ENCODE measurements at places on chromosomes 11 and 22.

- DNase-seq = no peak
Measured at GRCh38 chr22:46964773-46965550, 202.5 kb downstream of the TBC1D22A start.

GRCh38 chr11:2725368-2726300, 25.8 kb upstream of the KCNQ1OT1 start:
- DNase-seq = no peak

DNA sequence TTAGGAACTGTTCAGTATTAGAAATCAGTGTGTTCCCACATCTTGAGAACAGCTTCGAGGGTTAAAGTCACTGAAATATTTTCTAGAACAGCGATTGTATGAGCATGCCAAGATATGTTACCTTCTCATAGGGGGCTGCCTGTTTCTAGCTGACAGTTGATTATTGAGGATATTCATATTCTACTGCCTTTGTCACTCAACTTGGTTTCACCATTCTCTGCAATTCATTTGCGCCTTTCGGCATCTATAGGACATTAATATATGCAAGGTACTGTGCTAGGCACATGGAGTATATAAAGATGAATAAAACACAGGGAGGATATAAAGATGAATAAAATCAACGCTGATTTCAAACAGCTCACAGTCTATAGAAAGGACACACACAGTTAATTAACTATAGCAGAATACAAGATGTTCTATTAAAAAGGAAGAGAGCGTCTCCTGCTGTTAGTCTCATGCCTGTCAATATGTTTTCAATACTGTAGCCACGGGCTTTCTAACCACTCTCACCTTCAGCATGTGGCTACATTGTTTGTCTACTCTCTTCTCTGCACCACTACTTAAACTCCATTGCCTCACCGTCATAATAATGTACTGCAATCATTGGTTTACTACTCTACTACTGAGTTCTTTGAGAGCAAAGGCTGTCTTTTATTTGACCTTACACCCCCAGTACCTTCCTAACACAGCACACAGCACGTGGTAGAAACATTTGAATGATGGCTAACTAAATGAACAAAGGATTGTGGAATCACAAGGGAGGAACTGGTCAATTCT, 81.9 kb downstream of the RAB30 start:
- DNase-seq = no peak

GRCh38 chr11:32316232-32316631, 119.1 kb downstream of the WT1 start:
- no peak for DNase-seq

DNA sequence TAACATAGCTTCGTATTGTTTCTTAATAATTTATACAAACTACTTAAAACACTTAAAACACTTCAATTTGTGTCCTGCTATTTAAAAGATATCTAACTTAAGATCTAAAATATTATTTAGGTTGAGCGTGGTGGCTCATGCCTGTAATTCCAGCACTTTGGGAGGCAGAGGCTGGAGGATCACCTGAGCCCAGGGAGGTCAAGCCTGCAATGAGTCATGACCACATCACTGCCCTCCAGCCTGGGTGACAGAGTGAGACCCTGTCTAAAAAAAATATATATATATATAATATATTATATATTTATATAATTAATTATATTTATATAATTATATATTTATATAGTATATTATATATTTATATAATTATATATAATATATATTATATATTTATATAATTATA, 4.2 kb upstream of the CTR9 start:
- no peak for DNase-seq

DNA sequence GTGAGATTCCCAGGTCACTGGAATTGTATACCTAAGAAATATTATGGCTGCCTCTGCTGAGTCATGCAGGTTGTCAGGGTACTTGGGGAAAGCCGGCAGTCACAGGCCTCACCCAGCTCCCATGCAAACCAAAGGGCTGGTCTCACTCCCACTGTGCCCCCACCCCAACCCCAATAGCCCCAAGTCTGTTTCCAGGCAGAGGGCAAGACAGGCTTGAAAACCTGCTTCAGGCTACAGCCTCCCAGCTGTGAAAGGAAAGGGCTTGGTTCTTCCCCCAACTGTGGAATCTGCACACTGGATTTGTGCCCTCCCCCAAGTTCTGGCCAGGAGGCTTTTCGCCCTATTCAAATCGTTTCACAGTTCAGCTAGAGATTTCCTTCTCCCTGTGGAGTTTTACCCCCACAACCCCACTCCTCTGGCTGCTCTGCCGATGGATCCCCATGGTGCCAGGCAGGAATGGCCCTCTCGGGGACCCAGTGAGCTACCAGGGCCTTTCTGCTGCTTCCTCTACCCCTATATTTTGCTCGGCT, 37.0 kb upstream of the ABTB2 start:
- DNase-seq = no peak

- no peak for DNase-seq
Measured at GRCh38 chr11:6979365-6979764, 40.8 kb downstream of the ZNF214 start.

GRCh38 chr22:41557401-41558240, 3.2 kb upstream of the CSDC2 start:
- peak; percentile 59 for DNase-seq

- no peak for DNase-seq
Measured at GRCh38 chr11:20844216-20844615, 174.8 kb downstream of the NELL1 start.

DNA sequence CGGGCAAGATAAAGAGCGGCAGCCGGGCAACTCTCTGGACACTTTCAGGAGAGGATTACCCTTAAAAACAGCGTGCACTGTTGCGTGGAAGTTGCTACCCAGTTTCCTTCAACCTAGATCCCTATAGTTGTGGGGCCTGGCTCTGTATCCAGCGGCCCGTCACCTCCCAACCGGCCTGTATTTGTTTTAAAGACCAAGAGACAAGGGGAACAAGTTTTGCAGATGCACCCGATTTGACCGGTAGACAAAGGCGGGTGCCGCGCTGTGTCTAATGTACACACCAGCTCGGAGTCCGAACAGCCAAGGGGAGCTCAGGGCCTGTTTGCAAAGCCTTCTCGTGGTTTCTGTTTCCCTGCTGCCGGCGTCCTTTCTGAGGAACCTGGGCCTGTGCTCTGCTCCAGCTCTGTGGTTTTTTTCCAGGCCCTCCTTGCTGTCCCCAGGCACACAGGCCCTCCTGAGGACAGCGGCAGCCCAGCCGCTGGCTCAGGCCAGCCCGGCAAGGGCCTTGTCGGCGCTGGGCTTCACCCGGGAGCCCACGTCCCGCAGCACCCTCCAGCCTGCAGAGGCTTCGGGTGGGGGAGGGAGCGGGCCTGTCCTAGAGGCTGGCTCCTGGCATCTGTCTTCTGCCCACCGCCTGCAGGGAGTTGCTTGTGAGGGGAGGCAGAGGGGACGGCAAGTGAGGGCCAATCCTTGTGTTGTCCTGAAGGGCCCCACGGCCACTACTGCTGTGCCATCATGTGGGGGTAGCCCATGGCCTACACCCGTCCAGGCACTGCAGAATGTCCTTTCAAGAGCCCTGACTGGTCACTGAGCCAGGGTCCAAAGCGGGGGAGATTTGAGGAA, 1.4 kb downstream of the TBX1 start:
- no peak for DNase-seq

GRCh38 chr11:126392633-126393013, 37.1 kb downstream of the ST3GAL4 start:
- DNase-seq = no peak

DNA sequence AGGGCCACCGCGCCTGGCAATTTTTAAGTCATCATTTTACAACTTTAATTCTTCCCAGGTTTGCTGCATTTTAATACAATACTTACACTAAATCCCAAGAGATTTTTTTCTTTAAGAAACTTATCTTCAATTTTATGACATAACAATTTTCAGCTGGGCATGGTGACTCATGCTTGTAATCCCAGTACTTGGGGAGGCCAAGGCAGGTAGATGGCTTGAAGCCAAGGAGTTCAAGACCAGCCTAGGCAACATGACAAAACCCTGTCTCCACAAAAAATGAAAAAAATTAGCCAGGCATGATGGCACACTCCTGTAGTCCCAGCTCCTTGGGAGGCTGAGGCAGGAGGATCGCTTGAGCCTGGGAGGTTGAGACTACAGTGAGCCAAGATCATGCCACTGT, 38.8 kb downstream of the CLDN25 start:
- no peak for DNase-seq

DNA sequence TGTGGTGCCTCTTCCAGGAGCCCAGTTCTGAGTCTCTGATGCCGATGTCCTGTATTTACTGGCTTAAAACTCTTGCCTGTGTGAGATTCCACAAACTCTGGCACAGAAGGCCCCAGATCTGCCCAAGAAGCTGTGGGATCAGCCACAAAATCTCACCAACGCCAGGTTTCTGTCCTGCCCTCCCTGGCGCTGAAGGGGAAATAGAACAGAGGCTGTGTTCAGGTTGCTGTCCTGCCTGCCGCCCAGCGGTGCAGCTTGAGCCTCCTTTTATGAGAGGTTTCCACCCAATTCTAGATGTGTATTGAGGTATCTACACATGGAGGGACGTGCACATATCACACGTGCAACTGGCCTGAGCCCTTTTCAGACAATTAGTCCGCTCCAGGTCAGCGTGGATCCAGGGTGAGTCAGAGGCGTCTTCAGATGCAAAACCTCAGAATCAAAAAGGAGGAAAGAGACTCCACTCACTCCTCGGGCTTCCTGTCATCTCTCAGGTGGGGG, 2.2 kb downstream of the TMEM80 start:
- DNase-seq = no peak

DNA sequence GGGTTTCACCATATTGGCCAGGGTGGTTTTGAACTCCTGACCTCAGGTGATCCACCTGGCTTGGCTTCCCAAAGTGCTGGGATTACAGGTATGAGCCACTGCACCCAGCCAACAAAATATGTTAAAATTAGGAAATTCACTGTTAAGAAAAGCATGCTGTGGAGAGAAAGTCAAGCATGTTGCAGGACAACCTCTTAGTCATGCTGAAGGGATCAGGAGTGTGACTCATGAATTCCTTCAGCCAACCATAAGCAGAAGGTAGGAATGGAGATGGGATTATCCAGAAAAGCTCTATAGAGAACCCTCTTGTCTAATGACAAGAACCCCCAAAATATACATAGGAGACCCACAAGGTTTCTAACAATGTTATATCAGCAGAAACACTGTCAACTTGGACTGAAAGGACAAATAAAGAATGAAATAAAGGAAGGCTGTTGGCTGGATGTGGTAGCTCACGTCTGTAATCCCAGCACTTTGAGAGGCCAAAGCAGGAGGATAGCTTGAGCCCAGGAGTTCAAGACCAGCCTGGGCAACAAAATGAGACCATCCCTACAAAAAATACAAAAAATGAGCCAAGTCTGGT, 16.0 kb downstream of the MRTFA start:
- DNase-seq = no peak

DNA sequence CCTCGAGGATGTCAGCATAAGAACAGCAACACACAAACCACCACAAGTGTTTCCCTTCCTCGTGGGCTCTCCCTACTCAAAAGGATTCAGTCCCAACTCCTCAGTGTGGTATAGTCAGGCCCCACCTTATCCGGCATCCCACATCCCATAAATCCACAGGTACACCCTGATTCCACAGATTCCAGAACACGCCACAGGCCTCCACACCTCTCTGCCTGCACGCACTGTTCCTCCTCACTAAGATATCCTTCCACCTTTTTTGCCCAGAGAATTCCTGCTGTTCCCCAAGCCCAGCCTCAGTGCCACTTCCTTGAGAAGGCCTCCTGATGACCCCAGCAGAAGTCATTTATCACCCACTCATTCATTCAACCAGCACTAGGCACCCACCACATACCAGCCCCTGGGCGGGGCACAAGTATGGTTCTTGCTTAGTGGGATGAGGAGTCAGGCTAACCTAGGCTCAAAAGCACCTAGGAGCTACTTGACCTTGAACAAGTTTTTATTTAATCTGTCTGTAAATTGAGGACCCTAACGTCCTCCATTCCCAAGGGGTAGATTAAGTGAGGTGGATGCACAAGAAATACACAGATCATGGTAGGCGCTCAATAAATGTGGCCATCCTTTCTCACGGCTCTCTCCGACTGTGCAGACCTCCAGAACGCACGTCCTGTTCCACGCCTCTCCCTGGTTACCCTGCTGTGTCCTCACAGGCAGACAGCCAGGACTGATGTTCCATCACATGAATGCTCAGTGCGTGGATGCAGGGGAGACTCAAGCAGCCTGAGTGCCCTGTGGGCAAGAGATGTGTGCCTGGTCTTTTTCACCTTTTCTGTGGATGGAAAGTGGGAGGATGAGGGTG, 2.1 kb upstream of the KCNJ4 start:
- DNase-seq = no peak

DNA sequence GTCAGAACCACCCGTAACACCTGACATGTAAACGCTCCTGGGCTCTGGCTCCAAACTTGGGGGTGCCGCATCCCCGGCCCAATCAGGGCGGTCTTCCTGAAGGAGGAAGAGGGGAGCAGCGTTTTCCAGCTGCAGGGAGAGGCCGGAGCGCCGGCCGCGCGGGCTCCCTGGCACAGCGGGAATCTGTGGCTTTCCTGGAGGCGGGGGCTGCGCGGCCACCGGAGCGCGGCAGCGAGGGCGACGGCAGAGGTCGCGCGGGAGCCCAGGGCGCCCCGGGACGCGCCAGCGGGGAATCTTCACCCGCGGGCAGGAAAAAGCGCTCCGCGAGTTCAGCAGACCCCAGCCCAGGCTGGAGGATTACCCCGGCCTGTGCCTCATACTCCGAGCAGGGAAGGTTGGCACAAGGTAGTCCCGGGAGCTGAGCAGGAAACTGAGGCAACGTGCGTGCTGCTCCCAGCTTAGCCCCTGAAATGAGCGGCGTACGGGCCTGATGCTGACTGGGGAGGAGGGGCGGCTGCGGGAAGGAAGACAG, 600 bp upstream of the ESAM start:
- no peak for DNase-seq

DNA sequence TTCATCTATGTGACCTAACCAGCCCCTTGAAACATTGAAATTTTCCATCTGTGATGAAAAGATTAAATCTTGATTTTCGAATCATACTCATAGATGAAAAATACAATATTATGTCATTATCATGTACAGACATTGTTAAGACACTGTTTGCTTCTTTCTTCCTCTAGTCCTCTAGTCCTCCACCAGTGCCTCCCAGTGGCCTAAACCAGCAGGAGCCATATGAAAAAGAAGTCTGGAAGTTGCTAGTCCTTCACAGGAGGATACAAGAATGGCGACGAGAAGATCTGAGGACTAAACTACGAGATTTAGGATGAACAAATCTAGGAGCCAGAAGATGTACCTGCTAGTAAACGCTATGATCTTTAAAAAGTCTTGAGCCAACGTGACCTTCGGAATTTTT, 134.1 kb downstream of the SLC17A6 start:
- DNase-seq = no peak

GRCh38 chr11:62724171-62724570, 3.1 kb downstream of the HNRNPUL2 start:
- DNase-seq = no peak

GRCh38 chr11:121763526-121763925, 310.8 kb upstream of the SORL1-AS1 start:
- DNase-seq = no peak

GRCh38 chr11:129803533-129803932, 12.1 kb upstream of the TMEM45B start:
- no peak for DNase-seq
